OCI-M1 (cell line): ENCODE measurements at places on chromosomes 3 and 15.
A peak's percentile ranks its signal among the peaks of the same experiment; 100 is the strongest.

GRCh38 chr15:96756146-96756545, 425.6 kb downstream of the NR2F2 start:
- no peak for DNase-seq

GRCh38 chr15:64501396-64501715, 41.0 kb downstream of the ZNF609 start:
- no peak for DNase-seq

GRCh38 chr3:110139821-110140220, 802.5 kb upstream of the DPPA4 start:
- no peak for DNase-seq

- DNase-seq = no peak
Measured at GRCh38 chr3:85090495-85090894, 131.7 kb downstream of the CADM2 start.

- DNase-seq = no peak
Measured at GRCh38 chr3:42527368-42527917, 25.0 kb downstream of the VIPR1 start.

GRCh38 chr3:111541911-111542483, at the start of gene CD96:
Gene CD96, plus strand, starts transcription at chr3:111542197. Its CDS starts 52 bp downstream, at chr3:111542249.
- DNase-seq = peak; percentile 25

- DNase-seq = no peak
Measured at GRCh38 chr15:72911626-72912025, 128.1 kb upstream of the ADPGK start.

GRCh38 chr15:38042707-38043445, 108.4 kb downstream of the TMCO5A start:
- peak; percentile 2 for DNase-seq

GRCh38 chr3:179147514-179147872, 664 bp upstream of the PIK3CA start:
- DNase-seq = no peak

- no peak for DNase-seq
Measured at GRCh38 chr3:38687321-38687720, 37.8 kb upstream of the SCN5A start.

DNA sequence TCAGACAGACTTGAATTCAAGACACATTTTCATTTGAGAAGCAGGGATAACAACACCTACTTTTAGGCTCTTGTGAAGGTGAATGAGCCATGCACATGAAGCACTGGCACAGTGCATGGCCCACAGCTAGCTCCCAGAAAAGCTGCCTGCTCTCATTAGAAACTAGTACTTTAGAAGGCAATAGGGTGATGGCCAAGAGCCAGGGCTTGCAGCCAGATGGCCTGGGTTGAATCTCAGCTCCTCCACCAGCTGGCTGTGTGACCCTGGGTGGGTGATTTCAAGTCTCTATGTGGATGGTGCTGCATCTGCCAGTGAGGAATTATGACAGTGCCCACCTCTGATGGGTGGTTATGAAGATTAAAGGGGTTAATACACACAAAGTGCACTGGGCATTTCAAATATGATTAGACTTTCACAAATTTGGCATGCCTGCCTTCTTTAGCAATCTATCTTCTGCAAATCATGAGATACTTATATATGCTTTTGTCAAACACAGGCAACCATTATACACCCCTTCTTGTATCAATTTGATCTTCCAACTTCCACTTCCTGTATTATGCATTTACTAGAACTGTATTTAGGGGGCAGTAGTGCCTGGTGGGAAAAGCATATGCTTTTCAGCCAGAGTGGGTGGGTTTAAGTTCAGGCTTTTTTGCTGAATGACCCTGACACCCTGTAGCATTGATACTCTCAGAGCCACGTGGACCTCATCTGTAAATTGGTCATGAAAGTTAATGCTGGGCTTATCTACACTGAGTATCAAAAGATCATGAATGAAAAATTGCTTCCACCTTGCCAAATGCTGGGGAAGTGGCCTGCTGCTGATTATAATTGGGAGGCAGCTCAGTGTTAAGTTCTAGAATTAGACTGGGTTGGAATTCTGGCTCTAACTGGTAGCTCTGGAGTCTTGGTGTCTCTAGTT, 34.7 kb upstream of the RBP1 start:
- DNase-seq = peak; percentile 9

DNA sequence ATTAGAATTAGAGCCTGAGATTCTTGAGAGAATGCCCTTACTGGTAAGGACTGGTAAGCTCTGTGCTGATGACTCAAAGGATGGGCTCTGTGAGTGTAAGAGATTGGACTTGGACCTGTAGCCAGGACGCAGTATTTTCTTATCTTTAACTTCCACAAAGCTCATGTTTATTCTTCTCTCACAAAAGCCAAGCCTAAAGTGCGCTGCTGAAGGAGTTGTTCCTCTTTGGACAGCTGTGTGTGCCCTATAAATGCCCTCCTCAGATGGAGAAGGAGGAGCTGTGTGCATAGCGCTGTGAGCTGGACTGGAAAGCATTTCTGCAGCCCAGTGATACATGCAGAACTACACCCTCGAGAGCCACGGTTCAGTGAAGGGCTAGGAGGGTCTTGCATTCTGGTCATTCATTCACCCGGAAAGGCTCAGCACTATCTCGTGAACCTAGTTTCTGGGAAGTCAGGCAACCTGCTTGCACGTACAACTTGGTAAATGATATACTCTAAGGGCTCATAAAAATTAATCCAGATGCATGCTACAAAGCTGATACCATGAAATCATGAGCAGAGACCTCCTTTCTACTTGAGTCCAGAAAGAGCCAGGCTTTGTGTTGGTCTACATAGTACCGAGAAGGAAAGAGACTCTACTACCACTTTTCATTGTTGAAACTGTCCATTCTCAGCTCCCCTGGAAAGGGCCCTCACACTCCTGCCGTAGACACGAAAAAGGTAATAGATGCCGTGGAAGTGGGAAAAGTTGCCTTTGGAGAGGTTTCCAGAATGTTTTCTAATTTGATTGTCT, 103.0 kb upstream of the TBL1XR1 start:
- DNase-seq = peak; percentile 71

DNA sequence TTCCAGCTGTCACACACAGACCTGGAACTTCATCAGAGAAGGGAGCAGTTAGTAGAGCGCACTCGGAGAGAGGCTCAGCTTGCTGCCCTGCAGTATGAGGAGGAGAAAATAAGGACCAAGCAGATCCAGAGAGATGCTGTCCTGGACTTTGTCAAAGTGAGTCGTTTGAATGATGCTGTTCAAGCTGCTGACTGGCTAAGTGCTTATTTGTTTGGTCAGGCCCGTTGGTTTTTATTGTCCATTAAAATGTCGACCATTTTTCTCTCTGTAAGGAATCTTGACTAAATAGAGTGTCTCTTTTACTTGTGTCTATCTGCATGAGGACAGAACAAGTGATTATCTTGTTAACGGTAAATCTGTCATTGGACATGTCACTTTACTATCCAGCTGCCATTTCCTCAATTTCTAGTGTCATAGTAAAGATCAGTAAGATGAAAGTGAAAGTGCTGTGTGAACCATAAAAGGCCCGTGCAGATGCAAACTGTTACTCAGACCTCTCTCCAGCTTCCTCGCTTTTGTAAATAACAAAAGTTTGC, 56.9 kb downstream of the LRCH3 start:
- DNase-seq = peak; percentile 83

GRCh38 chr3:168187233-168187632, 91.5 kb upstream of the GOLIM4 start:
- DNase-seq = no peak

DNA sequence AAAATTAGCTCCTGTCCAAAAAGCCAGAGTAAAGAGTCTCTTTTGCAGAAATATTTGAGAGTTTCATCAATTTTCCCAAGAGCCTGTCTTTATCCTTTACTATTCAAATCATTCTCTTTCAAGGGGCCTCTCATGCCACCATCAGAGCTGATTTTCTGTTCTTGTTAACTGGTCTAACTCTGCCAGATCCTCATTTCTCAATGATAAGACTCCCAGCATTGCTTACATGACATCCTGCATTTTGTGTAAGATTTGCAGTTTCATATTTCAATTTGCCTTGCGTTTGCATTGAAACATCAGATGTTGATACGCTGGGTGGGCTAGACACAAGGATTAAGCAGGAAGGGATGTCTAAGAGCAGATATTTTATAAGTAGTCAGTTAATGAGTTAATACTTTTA, 228.7 kb downstream of the TBL1XR1 start:
- DNase-seq = no peak

GRCh38 chr15:41215708-41216107, 14.8 kb downstream of the EXD1 start:
- DNase-seq = no peak

DNA sequence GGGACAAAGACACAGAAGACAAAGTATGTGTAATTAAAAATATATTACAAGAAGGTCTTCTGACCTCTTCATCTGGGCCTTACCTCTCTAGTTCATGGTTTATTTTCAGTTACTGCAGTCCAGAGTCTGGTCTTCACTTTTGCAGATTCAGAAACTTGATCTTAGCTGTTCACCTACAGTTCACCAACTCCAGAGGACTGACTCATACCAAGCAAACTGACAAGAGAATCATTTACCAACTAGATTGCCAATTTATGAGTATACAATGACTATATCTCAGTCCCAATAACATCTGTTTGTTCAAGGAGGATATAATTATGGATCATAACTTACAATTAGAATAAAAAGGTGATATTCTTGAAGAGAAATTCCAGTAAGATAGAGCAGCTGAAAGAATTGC, 9.0 kb downstream of the P2RY1 start:
- DNase-seq = no peak

- DNase-seq = no peak
Measured at GRCh38 chr3:174170248-174170647, 688.9 kb upstream of the NAALADL2 start.

- no peak for DNase-seq
Measured at GRCh38 chr15:70348226-70348543, 250.5 kb upstream of the TLE3 start.

- no peak for DNase-seq
Measured at GRCh38 chr3:20914310-20914709, 728.3 kb upstream of the SGO1 start.

DNA sequence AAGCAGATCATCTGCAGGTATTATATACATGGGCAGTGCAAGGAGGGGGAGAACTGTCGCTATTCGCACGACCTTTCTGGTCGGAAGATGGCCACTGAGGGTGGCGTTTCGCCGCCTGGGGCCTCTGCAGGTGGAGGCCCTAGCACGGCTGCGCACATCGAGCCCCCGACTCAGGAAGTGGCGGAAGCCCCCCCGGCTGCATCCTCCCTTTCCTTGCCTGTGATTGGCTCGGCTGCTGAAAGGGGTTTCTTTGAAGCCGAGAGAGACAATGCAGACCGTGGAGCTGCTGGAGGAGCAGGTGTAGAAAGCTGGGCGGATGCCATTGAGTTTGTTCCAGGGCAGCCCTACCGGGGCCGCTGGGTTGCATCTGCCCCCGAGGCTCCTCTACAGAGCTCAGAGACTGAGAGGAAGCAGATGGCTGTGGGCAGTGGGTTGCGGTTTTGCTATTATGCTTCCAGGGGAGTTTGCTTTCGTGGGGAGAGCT, 639 bp downstream of the MKRN3 start:
- DNase-seq = peak; percentile 32

GRCh38 chr15:37106490-37107001, 6.2 kb upstream of the MEIS2 start:
- peak; percentile 77 for DNase-seq

GRCh38 chr3:54968546-54969172, 40.8 kb upstream of the LRTM1 start:
- DNase-seq = no peak

GRCh38 chr3:185270262-185270955, 16.6 kb upstream of the EHHADH start:
- DNase-seq = peak; percentile 58

- peak; percentile 85 for DNase-seq
Measured at GRCh38 chr15:65783872-65784271, 8.2 kb downstream of the DENND4A start.

GRCh38 chr15:76204109-76204845, 107.0 kb downstream of the ETFA start:
- DNase-seq = no peak

DNA sequence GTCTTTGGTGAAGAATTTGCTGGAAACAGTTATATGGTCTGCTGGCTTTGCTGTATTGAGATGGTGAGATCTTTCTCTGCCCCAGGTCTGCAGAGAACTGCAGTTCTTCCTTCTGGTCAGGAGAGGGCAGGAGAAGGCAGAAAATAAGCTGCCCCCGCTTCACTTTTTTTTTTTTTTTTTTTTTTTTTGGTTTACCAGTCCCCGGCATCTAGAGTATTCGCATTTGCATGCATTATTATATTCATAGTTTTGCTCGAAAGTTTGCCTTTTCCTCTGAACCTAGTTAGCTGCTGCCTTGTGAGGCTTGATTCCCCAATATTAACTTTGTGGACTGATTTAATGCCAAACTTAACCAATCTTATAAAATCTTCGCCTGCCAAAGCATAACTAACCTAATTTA, 10.6 kb upstream of the PARL start:
- peak; percentile 64 for DNase-seq

DNA sequence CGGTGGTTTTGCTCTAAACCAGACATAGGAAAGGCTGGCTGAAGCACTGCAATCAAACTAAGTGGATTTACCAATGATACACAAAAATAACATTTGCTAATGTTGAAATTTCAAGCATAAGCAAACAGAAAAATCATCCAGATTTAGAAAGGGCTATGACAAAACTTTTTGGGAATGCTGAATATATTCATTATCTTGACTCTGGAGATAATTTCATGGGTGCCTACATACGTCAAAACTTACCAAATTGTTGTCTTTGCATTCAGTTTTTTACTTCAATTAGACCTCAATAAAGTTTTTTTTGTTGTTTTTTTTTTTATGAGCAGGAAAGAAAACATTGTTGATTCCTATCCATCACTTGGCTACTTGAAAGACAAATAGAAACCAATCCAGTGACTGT, 140.8 kb downstream of the NR2E3 start:
- no peak for DNase-seq

DNA sequence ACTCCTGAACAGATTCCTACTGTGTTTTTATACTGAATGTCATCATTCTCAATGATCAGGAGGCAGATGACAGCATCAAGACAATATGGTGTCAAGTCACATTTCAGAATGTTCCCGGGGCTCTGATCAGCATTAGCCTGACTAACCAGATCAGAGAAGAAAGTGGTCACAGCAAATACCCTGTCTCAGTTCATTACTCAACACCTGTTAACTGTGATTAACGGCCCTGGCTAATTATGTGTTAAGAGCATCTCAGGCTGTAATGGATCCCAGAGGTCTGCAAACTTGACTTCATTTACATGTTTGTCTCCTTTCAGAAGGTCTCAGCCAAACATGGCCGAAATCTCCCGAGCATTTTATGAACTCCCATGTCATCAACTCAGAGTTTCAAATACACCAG, 833.7 kb downstream of the FHIT start:
- DNase-seq = no peak

DNA sequence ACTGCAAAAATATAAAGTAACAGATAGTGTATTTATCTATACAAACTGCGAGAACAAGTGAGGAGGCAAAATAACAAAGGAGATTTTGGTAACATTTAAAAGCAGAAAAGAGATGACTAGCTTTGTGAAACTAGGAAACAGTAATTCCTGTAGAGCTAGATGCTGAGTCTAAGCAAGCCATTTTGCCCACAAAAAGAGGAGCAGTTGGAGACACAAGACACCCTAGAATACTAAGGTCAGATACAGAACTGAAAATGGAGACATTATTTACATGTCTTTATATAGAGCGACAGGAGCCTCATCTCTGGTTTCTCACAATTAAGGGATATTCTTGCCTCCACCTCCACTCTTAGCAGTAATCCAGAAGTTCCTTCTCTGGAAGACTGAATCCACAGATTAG, 732.4 kb upstream of the GBE1 start:
- DNase-seq = no peak
